ENCODE measurements at places on chromosomes 11 and 22.

- no peak for DNase-seq
These were observed 4.6 kb downstream of the SYT12 start for GRCh38 chr11:67027483-67027930.

DNA sequence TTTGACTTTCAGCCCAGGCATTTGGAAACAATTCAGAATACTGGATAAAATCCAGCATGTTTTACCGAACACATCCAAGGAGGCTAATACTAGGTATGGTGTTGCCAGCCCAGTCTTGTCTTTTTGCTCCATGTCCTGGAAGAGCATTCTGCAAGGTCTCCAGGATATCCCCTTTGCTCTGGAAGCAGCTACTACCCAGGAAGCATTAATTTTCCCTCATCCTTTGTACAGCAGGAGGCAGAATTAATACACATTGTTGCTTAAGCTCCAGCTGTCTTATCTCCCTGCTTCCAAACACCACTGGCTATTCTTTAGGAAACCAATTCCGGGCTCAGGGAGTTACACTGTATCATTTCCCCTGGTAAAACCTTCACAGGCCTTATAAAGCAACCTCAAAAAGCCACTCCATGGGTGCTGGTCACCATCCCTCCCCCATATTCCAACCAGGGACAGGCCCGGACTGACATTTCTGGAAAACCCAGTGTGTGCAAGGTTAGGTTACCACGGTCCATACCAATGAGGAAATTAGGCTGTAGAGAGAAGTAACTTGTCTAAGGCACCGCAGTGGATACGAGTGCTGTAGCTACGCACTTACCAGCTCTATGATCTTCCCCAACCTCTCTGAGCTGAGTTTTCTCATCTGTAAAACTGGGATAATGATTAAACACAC, 1.5 kb upstream of the UBASH3B start:
- DNase-seq = no peak

GRCh38 chr22:22442928-22443709, 65.4 kb downstream of the ZNF280B start:
- DNase-seq = no peak

GRCh38 chr11:46918083-46918787, at the start of gene LRP4:
Gene LRP4, minus strand, starts transcription at chr11:46918550. Its CDS starts 171 bp downstream, at chr11:46918379.
- DNase-seq = no peak

- DNase-seq = no peak
These were observed 256.9 kb downstream of the KIRREL3 start for GRCh38 chr11:126743628-126744027.

- no peak for DNase-seq
These were observed 865 bp upstream of the ZNF280A start for GRCh38 chr22:22520667-22521602.

DNA sequence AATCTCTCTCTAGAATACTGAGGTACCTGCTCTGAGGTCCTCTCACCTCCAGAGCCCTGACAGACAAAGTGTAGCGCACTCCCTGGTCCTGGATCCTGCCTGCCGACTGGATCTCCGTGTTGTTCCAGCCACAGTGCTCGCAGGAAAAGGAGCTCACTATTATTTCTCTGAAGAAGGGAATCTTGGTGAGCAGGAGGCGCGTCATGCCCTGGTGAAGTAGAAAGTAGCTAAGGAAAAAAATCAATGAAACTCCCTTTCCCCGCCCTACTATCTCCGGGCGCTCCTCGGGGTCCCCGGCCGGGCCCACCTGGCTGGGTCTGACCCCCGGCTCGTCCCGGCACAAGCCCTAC, 412 bp downstream of the ZPR1 start:
- no peak for DNase-seq

- DNase-seq = no peak
These were observed 85.3 kb downstream of the CACNA1I start for GRCh38 chr22:39655831-39656230.

- DNase-seq = no peak
These were observed 7.3 kb downstream of the CABP7 start for GRCh38 chr22:29727131-29727523.

DNA sequence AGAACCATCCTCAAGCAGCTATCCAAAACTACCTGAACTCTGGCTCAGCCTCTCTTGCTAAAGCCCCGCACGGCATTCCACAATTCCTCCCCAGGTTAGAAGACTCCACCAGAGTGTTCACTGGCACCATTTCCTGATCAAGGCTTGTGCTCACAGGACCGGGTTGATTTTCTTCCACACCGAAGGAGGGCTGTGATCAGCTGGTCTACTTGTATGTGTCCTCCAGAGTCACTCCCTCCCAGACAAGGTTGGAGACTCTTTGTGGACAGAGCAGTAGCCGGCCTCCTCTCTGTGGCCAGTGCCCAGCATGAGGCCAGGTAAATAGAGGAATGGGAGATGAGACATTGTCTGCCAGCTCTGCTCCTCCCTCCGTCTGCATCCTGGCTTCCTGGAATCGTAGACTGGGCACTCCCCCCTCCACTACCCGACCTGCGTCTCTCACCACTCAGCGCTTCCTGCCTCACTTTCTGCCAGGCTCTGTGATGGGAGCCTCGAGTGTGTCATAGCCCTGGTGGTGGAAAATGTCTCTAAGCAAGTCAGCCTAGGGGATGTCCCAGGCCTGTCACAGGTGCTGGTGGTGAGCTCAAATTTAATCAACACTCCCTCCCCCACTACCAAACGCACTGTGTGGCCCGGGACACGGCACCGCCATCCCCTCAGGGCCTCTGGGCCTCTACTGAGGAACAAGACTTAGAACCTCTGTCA, 12.5 kb upstream of the TMPRSS6 start:
- DNase-seq = no peak

GRCh38 chr11:75399344-75400145, at the start of gene RPS3:
Gene RPS3, plus strand, starts transcription at chr11:75399518. Its CDS starts 30 bp downstream, at chr11:75399548.
- peak; percentile 91 for DNase-seq

- no peak for DNase-seq
These were observed 11.1 kb downstream of the CASP4 start for GRCh38 chr11:104957280-104957679.

DNA sequence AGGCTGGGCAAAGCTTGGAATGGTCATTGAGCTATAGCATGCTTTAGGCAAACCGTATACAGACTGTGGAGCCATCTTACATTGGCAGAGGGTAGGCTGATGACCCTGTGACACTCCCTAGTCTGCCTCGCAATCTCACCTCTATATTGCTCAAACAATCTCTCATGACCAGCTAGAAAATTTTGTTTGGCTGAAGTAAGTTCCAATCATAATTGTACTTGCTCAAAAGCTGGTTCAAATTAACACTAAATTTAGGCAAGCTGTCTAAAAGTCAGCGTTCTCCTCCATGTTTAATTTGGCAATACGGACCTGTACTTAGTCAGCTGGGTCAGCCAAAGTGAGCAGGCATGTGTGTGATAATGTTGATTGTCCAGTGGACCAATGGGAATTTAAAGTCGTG, 133.0 kb downstream of the SWAP70 start:
- DNase-seq = no peak

- no peak for DNase-seq
These were observed 46.7 kb downstream of the MED15 start for GRCh38 chr22:20553947-20554741.

- no peak for DNase-seq
These were observed 11.8 kb upstream of the CCDC89 start for GRCh38 chr11:85697747-85698146.

GRCh38 chr11:93972790-93973189, 48.4 kb upstream of the HEPHL1 start:
- no peak for DNase-seq

DNA sequence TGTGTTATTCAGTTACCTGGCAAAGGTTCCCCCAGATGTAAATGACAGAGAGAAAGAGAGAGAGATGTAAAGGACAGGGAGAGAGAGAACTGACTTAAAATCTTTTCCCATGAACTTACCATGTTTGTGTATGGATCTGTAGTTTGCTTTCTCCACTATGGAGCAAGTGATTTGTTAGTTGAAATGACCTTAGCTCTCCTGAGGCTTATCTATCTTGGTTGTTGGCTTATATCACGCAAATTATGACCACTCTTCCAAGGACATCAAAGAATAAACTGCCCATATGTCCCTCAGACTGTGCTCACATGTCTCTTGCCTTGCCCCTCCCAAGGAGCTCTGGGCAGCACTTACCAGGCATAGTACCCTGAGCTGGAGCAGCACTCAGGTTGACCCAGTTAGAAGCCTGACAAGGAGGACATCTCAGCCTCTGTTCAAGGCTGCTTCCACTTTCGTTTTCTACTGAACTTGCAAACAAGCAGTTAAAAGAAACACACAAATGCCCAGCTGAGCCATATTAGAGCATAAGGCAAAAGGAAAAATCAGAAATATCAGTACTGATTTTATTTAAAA, 95.3 kb upstream of the RCN1 start:
- DNase-seq = no peak

DNA sequence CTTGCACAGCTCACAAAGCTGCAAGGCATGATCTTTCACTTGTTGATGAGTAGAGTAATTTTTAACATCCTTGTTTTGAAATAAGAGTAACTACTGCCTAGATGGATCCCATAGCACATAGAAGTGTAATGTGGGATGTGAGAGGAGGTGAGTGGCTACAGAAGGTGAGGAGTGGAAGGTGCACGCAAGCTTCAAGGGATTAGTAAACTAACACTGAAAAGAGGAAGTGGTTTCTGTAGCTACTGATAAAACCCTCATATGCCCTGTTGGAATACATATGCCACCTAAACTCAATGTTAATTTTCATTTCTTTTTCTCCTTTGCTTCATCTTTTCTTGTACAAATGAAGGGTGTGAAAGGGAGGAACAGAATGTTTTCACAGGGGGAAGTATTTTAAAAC, 22.0 kb upstream of the CTSC start:
- DNase-seq = no peak

GRCh38 chr11:92443199-92443598, 218.6 kb downstream of the FAT3 start:
- no peak for DNase-seq

DNA sequence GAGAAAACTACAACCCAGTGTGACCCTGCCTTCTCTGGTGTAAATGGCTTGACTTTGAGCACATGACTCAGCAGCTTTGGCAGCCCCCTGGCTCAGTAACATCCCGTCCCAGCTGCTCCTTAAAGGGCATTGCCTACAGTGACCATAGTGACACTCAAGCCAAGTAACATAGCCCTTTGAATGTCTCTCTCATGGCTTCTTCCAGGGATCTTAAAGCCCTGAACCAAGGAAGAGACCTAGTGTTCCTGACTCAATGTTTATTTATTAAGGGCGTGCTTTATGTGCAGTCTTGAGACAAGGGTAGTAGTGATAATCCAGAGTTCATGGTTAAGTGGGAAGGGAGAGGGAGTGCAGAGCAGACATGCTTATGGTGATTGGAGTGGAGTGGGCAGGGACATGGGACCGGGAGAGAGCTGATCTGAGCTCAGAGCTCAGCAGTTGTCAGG, 125.7 kb downstream of the PARVA start:
- no peak for DNase-seq

DNA sequence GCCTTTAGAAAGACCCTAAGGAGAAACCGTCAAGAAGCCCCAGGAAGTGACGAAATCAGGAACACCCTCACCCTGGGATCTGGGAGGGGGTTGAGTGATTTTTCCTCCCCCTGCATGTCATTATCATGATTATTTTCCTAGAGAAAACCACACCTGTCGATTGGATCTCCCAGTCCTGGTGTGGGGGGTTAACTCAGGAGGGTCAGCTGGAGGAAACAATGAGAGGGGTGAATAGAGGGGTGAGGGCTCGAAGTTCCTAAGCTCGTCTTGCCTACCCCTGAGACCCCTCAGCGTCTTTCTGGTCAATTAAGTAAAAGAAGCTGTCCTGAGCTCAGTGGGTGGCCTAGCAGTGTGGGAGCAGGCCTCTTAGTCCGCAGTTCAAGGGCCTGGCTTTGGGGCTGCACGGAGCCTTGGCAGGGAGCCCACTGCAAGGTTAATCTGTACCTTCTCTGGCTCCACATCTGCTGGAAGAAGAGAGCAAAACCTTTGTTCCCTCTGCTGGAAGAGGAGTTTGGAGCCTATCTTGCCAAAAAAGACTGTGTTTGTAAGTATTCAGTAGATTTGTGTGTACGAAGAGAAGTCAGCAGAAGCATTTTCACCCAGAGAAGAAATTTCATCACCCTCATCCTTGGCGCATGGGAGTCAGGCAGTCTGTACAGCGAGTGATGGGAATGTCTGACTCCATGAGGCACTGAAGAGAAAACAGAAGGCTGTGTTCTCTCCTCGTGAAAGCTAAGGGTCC, 34.2 kb upstream of the FTH1 start:
- DNase-seq = no peak

GRCh38 chr22:42078469-42079318, 806 bp upstream of the SMDT1 start:
- no peak for DNase-seq
